ENCODE measurements at places on chromosomes 13 and 19.
A peak's percentile ranks its signal among the peaks of the same experiment; 100 is the strongest.

- no peak for DNase-seq
Measured at GRCh38 chr19:35751839-35752745, 3.7 kb downstream of the LIN37 start.

DNA sequence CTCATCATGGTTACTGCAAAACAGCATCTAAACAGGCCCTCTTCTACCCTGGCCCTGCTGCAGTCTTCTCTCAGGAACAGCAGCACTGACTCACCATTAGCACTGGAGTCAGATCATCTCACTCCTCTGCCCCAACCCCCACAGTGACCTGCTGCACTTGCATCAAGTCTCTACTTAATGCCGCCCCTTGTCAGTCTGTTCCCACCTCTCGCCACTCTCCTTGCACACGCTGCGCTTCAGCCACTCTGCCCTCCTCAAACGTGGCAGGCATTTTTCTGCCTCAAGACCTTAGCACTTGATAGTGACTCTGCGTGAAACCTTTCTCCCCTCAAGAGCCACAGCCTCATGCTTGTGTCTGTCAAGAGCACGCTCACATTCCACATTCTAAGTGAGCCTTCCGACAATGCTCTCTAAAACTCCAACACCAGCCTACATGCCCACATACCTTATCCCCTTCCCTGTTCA is 22.1 kb downstream of the MIPEP start:
- DNase-seq, result no peak

GRCh38 chr13:113787694-113788093 is 28.7 kb downstream of the TMEM255B start:
- peak; percentile 54 for DNase-seq

DNA sequence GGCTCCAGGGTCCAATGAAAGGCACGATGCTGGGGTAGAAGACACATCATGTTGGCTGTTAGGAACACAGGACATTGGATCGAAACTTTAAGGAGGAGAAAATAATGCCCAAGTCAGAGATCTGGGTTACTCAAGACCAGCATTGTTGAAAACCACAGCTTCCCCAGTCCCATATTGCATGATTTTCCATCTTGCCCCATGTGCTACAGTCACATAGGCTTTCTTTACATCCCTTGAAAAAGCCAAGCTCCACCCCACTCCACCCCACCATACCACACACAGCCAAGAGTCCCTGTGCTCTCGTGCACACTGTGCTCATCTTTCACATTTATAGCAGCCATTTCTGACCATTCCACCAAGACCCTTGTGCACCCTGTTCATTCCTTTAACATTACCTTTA is 636.2 kb downstream of the DIAPH3 start:
- DNase-seq, result no peak

- DNase-seq, result no peak
Measured at GRCh38 chr13:37361608-37362007, 237.0 kb downstream of the POSTN start.
